ENCODE measurements at places on chromosomes 5 and 9.

GRCh38 chr5:148685520-148686134, 31.3 kb upstream of the HTR4 start:
- DNase-seq = no peak

GRCh38 chr5:39417979-39418378, 6.8 kb downstream of the DAB2 start:
- no peak for DNase-seq

- no peak for DNase-seq
These were observed 16.8 kb upstream of the PCSK5 start for GRCh38 chr9:75873712-75874111.

- DNase-seq = no peak
These were observed 40.2 kb downstream of the SLC1A3 start for GRCh38 chr5:36646507-36647023.

DNA sequence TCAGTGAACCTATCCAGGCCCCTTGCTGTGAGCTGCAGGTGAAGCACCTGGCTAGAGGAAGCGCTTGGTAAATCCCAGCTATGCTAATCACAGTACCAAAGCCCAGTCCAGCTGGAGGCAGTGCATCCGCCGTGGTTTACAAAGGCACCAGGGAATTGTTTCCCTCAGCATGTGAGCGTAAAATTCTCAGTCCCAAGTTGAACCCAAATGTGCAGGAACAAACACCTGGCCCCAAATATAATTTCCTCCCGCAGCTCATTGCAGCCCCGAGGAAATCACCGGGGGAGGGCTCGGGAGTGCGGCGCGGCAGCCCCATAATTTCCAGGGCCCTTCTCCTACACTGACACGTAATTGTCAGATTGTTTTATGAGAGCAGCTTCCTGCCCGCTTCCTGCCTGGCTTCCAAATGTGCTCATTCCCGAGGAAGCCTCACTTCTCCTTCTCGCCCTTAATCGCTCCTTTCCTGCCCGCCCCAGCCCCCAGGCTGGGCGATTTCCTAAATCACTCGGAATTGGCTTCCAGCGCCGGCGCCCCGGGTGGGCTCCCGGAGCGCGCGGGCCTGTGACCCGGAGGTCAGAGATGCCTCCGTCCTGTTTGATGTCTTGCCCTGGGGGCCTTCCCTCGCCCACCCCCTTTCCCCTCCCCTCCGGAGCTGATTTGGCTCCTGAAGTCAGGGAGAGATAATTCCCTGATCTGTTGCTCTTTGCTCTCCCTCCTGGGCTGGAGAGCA, 134.4 kb downstream of the FGF1 start:
- DNase-seq = no peak

DNA sequence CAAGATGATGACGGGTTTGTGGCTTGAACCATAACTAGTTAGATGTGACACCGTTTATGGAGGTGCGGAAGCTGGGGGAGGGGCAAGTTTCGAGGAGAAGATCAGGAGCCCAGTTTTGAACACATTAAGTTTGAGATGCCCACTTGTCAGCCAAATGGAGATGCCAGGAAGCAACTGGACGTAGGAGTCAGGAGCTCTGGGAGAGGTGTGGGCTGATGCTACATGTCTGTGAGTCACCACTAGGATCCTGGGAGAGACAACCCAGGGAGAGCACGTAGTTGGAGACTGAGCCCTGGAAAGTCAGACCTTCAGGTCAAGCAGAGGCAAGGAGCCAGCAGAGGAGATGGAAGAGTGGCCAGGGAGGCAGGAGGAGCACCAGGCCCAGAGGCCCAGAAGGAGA, 48.8 kb upstream of the SLC25A51 start:
- DNase-seq = no peak

DNA sequence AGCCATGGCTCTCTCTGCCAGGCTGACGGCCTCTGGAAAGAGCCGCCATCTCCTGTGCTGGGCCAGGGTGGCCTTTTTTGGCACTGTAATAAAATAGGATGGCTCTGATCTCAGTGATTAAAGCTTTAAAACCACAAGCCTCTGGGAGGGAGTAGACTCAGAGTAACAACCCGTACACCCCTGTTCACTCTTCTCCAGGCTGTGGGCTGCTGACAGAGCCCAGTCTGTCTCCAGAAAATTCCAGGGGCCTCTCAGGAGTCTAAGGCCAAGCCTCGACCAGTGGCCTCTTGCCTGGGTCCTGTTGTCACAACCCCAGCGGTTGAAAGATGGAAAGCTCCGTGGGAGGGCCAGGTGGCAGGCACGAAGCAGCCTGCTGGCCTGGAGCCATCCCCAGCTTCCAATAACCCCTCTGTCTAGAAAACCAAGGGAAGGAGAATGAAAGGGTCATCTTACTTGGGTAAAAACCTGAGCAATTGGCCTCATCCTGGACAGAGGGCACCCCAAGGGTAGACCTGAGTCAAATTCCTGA, 286.7 kb upstream of the ZNF462 start:
- no peak for DNase-seq

DNA sequence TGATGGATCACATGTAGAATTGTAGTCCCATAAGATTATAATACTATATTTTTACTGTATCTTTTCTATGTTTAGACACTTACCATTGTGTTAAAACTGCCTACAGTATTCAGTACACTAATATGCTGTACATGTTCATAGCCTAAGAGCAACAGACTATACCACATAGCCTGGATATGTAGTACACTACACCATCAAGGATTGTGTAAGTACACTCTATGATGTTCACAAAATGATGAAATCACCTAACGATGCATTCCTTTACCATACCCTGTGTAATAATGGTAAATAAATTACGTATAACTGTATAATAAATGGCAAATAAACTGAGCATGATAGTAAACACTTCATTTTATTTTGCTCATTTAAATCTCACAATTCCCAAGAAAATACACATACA, 60.3 kb downstream of the RICTOR start:
- no peak for DNase-seq

- peak; percentile 15 for DNase-seq
These were observed 160.1 kb downstream of the GHR start for GRCh38 chr5:42583322-42583721.

GRCh38 chr5:565782-566440, 41.7 kb upstream of the SLC9A3 start:
- no peak for DNase-seq

DNA sequence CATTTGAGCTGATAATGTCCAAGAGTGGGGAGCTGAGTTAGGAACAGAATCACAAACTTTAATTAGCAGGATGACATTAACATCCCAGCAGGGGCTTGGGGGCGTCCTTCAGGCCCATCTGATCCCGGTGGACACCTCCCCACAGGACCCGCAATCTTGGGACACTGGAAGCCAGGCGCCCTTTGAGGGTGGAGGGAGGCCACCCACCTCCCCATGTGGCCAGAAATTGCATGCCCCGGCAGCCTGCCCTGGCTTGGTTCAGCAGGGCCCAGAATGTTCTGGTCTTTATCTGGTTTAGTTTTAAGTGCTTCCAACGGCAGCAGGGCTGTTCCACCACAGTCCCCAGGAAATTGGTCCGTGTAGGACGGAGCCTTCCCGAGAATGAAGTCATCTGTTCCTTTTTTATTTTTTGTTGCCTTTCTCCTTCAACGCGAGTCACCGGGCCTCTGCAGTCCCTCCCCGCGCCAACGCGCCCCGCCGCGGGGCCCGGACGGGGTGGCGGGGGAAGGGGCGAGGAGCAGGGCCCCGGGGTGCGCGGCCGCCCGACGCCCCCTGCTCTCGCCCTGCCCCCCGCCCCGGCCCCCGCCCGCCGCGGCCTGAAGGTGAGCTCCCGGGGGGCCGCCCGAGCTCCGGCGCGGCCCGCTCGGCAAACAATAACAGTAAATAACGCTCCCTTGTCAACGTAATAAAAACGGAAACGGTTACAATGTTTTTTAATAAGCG, 207.9 kb downstream of the C9orf50 start:
- DNase-seq = peak; percentile 59

DNA sequence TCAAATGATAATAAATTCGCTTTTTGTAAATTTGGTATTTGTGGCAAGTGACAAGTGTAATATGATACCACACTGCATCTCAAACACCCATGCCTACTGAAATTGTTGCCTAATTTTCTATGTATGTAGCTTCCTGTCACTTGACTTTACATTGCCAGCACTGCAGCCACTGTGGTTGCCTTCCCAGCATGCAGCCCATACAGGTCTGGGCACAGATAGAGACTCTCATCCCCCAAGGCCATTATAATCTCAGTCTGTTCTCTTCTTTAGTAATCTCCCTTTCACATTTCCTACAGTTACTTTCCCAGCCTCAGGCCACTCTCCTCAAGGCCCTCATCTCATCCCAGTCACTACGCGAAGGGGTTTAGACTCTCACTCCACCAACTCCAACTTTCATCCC, 1200.6 kb downstream of the PTPRD start:
- DNase-seq = no peak

GRCh38 chr5:172772112-172772906, 1.3 kb upstream of the DUSP1 start:
- DNase-seq = peak; percentile 84

DNA sequence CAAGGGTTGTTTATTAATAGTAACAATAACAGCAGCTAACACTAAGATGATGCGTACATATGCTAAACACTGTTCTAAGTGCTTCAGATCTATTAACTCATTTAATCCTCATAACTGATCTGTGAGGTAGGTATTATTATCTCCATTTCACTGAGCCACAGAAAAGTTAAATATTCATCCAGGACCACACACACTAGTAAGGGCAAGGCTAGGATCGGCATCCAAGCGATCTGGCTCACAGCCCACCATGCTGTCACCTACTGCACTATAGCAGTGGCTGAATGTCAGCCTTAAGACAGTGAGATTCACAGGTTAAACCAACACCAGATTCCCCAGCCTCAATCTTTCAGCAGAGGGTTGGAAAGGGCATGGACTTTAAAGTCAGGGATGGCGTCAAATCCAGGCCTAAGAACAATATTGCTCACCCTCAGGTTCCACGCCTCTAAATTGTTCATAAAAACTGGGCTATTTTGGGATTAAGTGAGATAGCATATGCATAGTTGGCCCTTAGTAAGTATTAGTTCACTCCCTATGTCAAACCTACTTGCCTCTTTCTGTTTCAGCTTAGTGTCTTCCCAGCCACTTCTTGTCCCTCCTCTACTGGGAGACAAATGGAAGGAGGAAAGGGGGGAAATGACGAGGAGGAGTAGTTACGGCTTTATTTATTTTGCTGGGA, 150.8 kb downstream of the MAPKAP1 start:
- no peak for DNase-seq

- DNase-seq = no peak
These were observed 566.0 kb upstream of the CDH18 start for GRCh38 chr5:20554001-20554400.

- DNase-seq = no peak
These were observed 8.9 kb upstream of the BNC2 start for GRCh38 chr9:16879416-16879815.

GRCh38 chr9:98140503-98140902, 21.5 kb upstream of the TRIM14 start:
- DNase-seq = no peak

DNA sequence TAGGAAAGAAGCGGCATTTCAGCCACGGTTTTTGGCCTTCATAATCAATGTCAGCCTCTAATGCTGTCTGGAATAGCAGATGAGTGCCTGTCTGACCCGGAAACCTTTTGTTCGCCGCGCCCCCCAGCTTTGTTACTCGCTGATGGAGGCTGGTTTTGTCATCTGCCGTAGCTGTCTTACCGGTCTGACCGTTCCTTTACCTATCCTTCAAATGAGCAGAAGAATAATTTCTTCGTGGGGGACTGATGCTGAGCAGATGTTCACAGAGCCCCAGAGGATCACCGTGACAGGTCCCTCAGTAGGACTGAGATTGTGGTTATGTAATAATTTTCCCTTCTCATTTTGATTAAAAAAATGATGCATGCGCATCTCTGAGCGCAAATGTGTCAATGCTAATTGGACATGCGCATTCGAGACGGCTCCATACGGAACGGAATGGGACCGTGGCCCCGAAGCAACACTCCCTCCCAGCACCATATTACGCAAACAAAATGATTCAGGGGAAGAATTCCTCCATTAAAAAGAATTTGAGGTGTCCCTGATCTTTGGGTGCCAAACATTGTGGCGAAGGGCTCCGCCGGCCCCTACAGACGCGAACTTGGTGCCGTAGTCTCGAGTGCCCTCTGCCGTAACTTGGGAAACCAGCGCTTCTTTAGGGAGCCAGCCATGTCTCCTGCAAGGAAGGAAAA, 27.6 kb downstream of the TLX3 start:
- no peak for DNase-seq

GRCh38 chr9:27539479-27540441, 10.1 kb upstream of the MOB3B start:
- DNase-seq = no peak

GRCh38 chr5:75037106-75037505, 15.3 kb downstream of the GCNT4 start:
- DNase-seq = no peak

GRCh38 chr5:111173476-111173875, 50.7 kb upstream of the CAMK4 start:
- DNase-seq = no peak

- DNase-seq = no peak
These were observed 284.0 kb upstream of the TLE4 start for GRCh38 chr9:79287708-79288290.

GRCh38 chr5:81361600-81361999, 32.3 kb downstream of the ACOT12 start:
- DNase-seq = no peak

DNA sequence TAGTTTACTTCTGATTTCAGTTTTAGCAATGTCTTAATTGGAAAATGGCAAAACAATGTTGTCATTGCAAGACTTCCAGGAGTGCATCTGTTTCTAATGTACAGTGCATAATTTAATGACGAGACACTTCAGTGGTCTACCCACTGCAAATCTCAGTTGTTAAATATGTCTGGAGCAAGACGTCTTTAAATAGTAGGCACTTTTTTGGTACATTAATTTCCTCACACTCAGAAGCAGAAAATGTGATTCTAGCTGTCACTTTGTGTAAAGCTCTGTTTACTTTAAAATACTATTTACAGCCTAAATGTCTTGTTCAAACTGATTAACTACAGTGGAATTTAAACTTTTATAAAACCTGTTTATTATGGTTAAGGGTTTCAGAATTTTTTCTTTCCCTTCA, 815.5 kb downstream of the TLE1 start:
- no peak for DNase-seq

Measured in CD4-positive, alpha-beta T cell (primary cell).